ENCODE measurements at places on chromosomes 6 and 20. TPM values are rescaled to one million over a fixed set of nuclear protein-coding genes. Genes with fewer than 3 reads are reported as not detected.

- peak overlapping the region; percentile 81 for H3K27ac ChIP-seq
- no peak overlapping the region for H3K4me3 ChIP-seq
- H3K4me1 ChIP-seq = peaks cover 63% of the 10 kb centered on the region
- H3K27me3 ChIP-seq = no peaks in the 10 kb centered on the region
- DNase-seq = no peak
Measured at GRCh38 chr6:104633125-104633524, 226.6 kb downstream of the HACE1 start.

GRCh38 chr6:21596145-21596948, 2.8 kb downstream of the SOX4 start:
- peak overlapping the region; percentile 97 for H3K4me3 ChIP-seq
- no peaks in the 10 kb centered on the region for H3K27me3 ChIP-seq
- no peak for DNase-seq
- H3K4me1 ChIP-seq = peaks cover 23% of the 10 kb centered on the region
- H3K27ac ChIP-seq = peak overlapping the region; percentile 98

DNA sequence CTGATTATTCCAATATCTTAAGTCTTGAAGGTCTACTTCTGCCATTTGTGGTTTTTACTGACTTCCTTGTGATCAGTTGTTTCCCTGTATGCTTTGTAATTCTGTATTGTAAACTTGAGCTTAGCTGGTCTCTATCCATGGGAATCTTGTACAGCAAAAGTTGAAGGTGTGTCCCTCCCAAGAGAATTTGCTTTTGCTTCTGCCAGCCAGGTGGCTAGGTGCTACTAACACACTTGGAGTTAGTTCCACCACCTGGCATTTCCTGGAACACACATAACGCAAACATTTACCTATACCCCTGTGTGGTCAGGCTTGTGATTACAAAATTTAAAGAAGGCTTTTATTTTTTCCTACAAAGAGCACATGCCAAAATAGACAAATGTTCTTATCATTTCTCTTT, 141.2 kb downstream of the GRM4 start:
- no peak overlapping the region for H3K27ac ChIP-seq
- no peak for DNase-seq
- no peaks in the 10 kb centered on the region for H3K36me3 ChIP-seq
- no peaks in the 10 kb centered on the region for H3K4me1 ChIP-seq
- H3K4me3 ChIP-seq = no peak overlapping the region
- peaks cover 36% of the 10 kb centered on the region for H3K27me3 ChIP-seq

DNA sequence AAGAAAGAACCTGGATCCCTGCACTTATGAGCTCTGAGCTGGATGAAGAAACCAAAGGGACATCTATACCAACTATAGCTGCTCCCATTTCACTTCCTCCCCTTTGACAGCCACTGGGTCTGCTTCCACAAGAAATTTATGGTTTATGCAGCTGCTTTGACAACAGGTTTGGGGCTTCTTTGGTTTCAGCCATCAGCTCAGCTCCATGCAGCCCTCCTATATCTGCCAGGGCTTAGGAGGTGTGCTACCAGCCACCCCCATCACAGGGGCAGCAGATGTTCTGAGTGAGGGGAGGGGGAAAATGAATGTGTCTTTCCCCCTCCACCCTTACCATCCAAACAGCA, 29.2 kb upstream of the PKHD1 start:
- no peak overlapping the region for H3K27ac ChIP-seq
- no peak for DNase-seq
- H3K4me3 ChIP-seq = no peak overlapping the region
- no peaks in the 10 kb centered on the region for H3K27me3 ChIP-seq

GRCh38 chr6:108119769-108120141, 45.2 kb upstream of the OSTM1 start:
- H3K27ac ChIP-seq = no peak overlapping the region
- peaks cover 4% of the 10 kb centered on the region for H3K36me3 ChIP-seq
- DNase-seq = no peak

DNA sequence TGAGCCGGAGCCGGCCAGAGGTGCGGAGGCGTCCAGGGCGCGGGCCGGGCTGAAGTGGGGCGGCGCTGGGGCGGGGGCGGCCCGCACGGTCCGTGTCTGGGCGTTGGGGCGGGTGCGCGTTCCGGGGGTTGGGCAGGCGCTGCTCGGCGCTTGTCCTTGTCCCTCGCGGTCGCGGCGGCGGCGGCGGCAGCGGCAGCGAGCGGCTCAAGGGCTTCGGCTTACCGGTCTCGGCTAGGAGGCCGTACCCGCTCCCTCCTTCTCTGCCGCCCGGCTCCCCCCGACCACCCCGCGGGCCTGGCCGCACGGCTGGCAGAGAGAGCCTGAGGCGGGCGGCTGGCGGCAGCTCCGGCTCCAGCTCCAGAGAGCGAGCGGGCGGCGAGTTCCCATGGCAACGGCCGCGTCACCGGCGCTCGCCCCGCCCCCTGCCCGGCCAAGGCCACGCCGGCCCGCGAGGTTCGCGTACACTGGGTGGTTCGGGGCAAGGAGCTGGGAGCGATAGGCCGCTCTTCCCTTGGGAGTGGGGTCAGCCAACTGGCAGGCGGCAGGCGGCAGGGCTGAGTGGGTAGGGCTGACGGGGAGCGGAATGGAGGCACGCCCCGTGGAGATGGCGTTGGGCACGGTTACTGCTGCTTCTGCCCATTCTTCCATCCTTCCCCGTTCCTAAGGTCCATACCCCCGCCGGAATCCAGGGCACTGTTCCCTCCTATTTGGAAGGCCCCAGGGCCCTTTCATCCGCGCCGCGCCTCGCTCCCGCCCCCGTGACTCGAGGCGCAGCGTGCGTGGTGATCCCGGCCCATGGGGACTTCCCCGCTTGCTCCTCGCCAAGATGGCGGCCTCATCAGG, at the start of gene LRRC73:
TSS of gene LRRC73 (minus strand) at position 363 of the 843 bp plus-strand sequence. CDS start 561 bp downstream, outside the sequence.
- H3K27ac ChIP-seq = peak within 1 kb of the TSS; percentile 76
- H3K36me3 ChIP-seq = peaks cover 22% of the 10 kb centered on the region
- DNase-seq = peak; percentile 95
- H3K4me3 ChIP-seq = peak within 1 kb of the TSS; percentile 75
- H3K4me1 ChIP-seq = peaks cover 21% of the 10 kb centered on the region
- no peaks in the 10 kb centered on the region for H3K27me3 ChIP-seq

Gene EFCAB8
- 0.97 TPM for total RNA-seq

Gene GLO1
- 80.8 TPM for total RNA-seq

Gene GTPBP2
- 84.9 TPM for total RNA-seq
